Uterus (tissue), 4 donors: ENCODE measurements at places on chromosomes 12 and 14. TPM values are rescaled to one million over a fixed set of nuclear protein-coding genes. Genes with fewer than 3 reads are reported as not detected.

GRCh38 chr12:26740348-26740747, 92.6 kb downstream of the ITPR2 start:
- peak overlapping the region; percentile 54 for H3K27ac ChIP-seq
- H3K4me3 ChIP-seq, result no peak overlapping the region
- no peaks in the 10 kb centered on the region for H3K27me3 ChIP-seq
- H3K36me3 ChIP-seq, result no peaks in the 10 kb centered on the region
- H3K4me1 ChIP-seq, result no peaks in the 10 kb centered on the region

GRCh38 chr12:2083008-2083407, 30.2 kb downstream of the CACNA1C start:
- no peaks in the 10 kb centered on the region for H3K36me3 ChIP-seq
- no peaks in the 10 kb centered on the region for H3K4me1 ChIP-seq
- peak overlapping the region; percentile 80 for H3K27ac ChIP-seq
- DNase-seq, result no peak
- no peak overlapping the region for H3K4me3 ChIP-seq

GLI1 gene
- total RNA-seq, result not detected

DNA sequence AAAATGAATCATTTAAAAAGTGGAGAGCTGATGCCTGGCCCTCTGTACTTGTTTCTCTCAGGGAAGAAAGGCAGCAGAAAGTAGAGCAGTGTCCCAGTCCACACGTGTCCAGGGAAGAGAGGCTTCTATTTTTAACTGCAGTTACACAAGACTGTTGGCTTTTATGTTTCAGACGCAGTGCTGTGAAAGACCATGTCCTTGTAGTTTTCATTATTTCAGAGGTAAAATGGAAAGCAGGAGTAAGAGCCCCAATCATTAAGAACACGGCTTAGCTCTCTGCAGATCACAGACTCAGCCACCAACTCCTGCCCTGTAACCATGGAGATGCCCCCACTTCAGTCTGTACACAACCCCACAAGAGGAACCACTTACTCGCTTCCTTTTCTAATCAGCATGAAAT, 336.3 kb downstream of the DAD1 start:
- no peaks in the 10 kb centered on the region for H3K4me1 ChIP-seq
- DNase-seq, result no peak
- no peaks in the 10 kb centered on the region for H3K27me3 ChIP-seq
- no peaks in the 10 kb centered on the region for H3K36me3 ChIP-seq
- H3K4me3 ChIP-seq, result no peak overlapping the region

GRCh38 chr14:51824191-51824590, 36.2 kb upstream of the GNG2 start:
- no peak overlapping the region for H3K4me3 ChIP-seq
- H3K4me1 ChIP-seq, result no peaks in the 10 kb centered on the region
- H3K27ac ChIP-seq, result no peak overlapping the region
- no peak for DNase-seq

ACVRL1 gene
- 52.1 TPM for total RNA-seq

DCN gene
- 2,463 TPM for total RNA-seq

DNA sequence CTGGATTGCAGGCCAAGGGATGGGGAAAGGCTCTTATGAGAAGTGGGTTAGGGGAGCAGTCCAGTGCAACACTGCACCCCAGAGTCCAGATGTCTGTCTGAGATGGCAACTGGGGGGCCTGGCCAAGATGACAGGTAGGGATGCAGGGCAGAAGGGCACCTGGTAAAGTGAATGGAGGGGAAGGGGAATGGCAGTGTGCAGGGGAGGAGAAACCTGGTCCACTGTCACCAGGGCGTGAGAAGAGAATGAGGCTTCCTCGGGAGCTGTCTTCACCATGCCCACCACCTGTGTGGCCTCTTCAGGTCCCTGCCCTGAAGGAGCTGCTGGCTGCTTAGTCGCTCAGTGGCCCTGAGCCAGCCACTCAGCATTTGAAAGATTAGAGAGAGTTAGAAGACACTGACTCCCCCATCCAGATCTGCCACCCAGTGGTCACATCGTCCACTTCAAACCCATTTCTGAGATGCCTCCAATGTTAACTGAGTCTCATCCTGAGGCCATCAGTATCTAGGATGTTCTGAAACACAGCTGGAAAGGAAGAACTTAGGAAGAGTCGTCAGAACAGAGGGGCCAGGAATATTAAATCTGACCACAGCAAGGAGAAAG, 57.3 kb downstream of the PLEKHG3 start:
- peak overlapping the region; percentile 87 for H3K27ac ChIP-seq
- H3K4me1 ChIP-seq, result peaks cover 38% of the 10 kb centered on the region
- no peaks in the 10 kb centered on the region for H3K27me3 ChIP-seq
- DNase-seq, result peak; percentile 54
- no peaks in the 10 kb centered on the region for H3K36me3 ChIP-seq

DNA sequence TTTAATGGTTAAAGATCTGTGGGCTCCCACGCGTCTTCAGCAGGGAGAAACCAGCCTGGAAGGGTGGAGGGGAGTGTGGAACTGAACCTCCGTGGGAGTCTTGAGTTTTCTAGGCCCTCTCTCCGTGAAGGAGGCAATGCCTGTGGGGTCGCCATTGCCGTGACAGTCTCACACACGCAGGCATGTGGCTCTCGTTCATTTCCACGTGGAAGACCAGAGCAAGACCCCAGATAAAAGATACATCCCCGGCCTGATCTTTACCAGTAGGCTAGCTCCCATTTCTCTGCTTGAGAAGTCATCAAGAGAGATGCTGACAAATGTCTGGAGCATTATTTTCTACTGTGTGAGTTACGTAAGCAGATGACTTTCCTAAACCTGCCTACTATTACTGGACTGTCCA, 491.7 kb upstream of the LMO3 start:
- H3K4me1 ChIP-seq, result no peaks in the 10 kb centered on the region
- DNase-seq, result no peak
- H3K27ac ChIP-seq, result no peak overlapping the region
- no peaks in the 10 kb centered on the region for H3K27me3 ChIP-seq
